D721Med (cell line): ENCODE measurements at places on chromosomes 2 and 18.

- DNase-seq, result no peak
These were observed 29.8 kb upstream of the MYO3B start for GRCh38 chr2:170148161-170148560.

- DNase-seq, result no peak
These were observed 49.3 kb downstream of the CACNB4 start for GRCh38 chr2:152049541-152049940.

GRCh38 chr18:77366067-77366719 lies 116.5 kb downstream of the GALR1 start:
- DNase-seq, result no peak

DNA sequence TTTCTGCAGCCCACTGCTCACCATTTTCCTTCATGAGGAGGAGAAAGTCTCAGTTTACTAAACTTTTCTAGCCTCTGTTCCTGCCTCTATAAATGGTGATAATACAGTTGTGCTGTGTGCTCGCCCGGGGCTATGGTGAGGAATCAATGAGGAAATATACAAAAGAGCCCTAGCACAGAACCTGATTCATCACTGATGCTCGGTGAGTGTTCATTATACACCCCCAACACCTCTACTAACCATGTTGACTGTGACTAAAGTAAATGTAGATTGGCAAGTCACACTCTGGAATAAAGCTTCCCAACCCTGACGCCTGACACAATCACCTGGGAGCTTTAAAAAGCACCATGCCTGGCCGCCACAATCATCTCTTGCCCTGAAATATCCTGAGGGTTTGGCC lies 118.8 kb upstream of the CYP1B1 start:
- no peak for DNase-seq

- DNase-seq, result peak; percentile 57
These were observed 32.8 kb downstream of the KATNAL2 start for GRCh38 chr18:46950064-46950656.

- no peak for DNase-seq
These were observed 55.6 kb upstream of the DLGAP1 start for GRCh38 chr18:4510711-4511110.

DNA sequence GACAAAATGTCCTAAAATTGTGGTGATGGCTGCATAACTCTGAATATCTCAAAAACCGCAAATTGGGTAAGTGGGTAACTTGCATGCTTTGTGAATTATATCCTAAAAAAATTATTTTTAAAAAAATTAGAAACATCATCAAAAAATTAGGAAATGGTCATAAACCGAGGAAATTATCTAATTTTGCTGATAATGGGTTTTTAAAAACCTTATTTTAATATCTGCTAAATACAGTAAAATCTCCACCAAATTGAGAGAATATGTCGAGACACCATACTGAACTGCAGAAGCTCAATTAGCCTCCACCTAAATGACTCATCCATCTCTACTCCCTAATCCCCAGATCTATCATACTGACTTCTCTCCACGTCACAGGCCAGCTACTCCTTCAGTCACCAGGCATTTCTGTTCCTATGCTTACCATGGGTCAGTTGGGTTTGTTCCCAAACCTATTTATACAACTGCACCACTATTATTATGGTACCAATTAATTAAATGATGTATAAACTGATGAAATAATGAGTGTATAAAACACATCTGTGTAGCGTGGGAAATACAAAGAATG lies 36.1 kb downstream of the SPIRE1 start:
- no peak for DNase-seq

DNA sequence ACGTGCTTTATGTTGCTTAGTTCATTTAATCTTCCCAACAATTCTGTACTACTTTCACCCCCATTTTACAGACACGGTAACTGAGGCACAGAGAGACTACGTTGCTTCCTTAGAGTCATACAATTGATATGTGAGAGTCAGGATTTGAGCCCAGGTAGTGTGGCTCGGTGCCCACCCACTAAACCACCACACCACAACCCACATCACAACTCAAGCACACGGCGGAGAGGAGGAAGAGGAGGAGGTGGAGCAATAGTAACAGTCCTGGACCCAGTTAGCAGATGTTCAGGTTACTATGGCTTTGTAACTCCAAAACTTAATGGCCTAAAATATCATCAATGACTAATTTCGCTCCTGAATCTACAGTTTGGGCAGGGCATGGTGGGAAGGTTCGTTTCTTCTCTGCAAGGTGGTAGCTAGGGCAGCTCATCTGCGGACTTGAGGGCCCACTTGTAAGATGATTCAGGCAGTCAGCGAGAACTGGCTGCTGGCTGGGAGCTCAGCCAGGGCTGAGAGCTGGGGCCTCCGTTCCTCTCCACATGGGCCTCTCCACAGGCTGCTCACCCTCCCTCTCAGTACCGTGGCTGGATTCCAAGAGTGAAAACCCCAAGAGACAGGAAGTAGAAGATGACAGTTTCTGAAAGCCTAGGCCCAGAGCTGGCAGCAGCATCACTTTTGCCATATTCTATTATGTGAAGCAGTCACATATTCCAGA lies 167.1 kb downstream of the ZFP36L2 start:
- no peak for DNase-seq

- DNase-seq, result no peak
These were observed 5.3 kb downstream of the RNU2-63P start for GRCh38 chr2:88011011-88011410.

DNA sequence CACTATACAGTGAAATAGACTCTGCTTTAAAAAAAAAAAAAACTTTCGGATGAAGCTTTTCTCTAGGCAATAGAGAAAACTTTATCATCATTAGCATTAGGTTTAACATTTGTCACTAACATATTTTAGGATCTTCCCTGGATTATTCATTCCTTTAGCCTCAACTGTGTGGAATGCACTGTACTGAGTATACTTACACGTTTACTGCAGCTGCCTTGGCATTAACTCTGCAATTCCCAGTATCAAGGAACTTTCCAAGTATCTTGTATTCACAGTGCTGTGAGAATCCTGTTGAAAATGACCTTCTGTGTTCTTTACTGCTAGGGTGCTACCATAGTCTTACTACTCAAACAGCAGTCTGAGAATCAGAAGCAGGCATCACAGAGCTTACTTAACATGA lies 328.2 kb upstream of the COL3A1 start:
- no peak for DNase-seq

DNA sequence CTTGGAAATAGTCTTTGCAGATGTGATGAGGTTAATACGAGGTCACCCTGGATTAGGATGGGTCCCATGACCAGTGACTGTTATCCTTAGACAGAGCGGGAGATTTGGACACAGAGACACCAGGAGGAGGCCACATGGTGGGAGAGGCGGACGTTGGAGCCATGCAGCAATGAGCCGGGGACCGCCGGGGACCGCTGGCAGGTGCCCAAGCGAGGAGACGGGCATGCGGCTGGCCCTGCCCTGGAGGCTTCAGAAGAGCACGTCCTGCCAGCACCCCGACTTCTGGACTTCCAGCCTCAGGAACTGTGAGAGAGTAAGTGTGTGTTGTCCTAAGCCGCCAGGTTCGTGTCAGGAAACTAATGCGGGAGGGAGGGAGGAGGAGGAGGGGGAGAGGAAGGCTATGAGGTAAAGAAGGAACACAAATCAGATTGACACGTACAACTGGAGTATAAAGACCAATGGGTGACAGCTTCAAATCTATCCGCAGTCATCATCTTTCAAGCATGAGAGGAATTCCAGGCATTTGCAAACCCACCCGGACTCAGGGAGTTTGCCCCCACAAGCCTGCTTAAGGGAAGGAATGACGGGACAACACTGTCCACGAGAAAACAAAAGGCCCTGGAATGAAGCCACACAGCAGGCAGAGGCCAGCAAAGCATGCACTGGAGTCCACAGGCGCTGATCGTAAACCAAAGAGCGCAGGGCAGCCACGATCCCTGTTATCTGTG lies 11.6 kb upstream of the BOK start:
- DNase-seq, result no peak

DNA sequence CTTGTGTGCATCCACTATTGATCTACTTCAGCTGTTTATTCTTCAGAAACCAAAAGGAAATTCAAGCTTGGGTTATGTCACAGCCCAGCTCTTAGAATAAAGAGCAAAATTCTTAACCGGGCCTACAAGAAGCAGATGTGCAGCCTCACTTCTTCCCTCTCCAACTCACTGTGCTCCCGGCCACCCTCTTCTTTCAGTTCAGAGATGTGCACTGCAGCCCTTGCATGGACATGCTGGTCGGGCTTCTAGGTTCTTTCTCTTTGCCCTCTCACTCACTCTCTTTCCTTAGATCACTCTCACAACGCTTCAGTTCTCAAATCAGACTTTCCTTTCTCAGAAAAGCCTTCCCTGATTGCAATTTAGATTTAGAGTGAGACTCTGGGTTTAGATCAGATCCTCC lies 104.1 kb downstream of the CHN1 start:
- DNase-seq, result no peak

GRCh38 chr2:234747833-234748559 lies 203.8 kb upstream of the SH3BP4 start:
- DNase-seq, result no peak

GRCh38 chr2:129050101-129050500 lies 731.4 kb upstream of the HS6ST1 start:
- no peak for DNase-seq

DNA sequence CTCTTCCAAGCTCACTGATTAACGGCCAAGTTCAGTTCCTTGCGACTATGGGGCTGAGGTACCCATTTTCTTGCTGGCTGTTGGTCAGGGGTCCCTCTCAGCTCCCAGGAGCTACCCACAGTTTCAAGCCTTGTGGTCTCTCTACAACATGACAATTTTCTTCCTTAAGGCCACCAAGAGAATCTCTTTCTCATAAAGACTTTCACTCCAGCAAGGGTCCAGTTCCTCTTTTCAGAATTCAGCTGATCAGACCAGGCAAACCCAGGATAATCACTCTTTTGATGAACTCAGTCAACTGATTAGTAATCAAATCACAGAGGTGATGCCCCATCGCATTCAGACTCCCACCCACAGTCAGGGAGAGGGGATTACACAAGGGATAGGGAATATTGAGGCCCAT lies 129.7 kb downstream of the IRS1 start:
- DNase-seq, result no peak

DNA sequence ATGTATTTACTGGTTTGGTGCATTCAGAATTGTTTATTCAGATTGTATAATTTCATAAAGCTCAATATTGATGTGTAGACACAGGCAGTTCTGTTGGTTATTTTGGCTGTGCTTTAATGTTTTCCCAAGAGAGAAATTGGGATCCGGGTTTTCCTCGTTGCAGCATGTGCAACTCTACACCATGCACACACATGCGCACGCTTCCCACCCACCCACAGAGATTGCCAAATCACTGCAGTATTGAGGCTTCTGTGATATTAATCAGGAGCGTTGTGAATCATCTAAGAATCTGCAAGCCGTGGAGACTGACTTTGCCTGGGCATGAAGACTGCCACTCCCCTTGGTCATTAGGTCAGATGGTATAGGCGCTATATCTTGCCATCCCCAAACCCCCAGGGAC lies 571.5 kb downstream of the SLC4A3 start:
- DNase-seq, result no peak

DNA sequence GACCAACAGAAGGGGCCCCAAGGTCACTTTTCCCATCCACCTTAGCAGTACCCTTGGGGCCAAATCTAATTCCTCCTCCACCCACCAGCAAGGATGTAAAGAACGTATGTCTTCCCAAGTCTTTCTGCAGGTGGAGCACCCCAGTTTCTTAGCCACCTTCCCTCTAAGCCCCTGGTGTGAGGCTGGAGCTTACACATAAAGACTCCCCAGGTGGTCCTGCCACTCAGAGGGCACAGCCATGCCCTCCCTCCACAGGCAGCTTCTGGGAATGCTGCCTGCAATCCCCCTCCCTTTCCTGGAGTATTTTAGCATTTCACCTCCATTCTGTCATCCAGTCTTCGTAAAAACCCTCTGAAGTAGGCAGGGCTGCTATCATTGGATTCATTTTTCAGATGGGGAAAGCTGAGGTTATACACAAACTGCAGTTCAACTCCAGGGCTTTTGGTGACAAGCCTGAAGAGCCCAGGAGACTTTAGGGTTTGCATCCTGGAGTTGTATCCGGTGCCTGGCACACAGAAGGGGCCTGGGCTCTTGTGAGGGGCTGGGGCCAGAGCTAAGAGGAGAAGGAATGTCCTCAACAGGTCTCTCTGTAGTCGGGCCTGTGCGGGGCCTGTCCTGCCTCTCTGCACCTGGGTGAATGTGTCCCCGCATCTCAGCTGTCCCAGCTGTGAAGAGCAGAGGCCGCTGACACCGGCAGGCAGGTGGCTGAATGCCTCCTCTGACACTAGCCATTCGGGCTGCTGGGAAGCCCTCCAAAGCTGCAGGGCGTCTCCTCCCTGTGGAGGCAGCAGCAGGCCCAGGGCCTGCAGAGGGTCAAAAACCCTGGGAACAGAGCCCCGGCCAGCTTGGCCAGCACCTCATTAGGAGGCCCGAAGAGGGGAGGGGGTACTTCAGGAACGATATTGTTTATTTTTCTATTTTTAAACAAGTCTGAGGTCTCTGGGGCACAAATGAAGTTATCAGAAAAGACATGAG lies 27.6 kb downstream of the CIB4 start:
- no peak for DNase-seq

DNA sequence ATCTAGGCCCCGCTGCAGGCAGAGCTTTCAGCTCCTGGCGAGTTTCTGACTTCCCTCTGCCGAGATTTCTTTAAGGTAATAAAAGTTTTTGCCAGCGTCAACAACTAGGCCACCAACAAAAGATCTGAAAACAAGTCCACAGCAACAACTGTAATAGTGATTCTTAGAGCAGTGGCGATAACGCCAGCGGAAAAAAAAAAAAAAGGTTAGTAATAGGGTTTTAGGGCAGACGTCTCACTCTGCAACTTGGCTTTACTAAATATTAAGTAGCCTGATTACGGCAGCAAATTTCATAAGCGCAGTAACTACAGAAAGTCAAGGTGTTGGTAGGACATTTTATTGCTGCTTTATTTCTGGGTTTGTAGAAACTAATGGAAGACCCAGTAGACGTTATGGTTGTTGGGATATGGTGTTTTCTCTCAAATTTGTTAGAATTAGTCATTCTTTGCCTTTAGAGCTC lies 481 bp downstream of the SLC30A6 start:
- no peak for DNase-seq

GRCh38 chr2:116953-117352 lies 70.6 kb upstream of the FAM110C start:
- no peak for DNase-seq
